GM23338 (cell line): ENCODE measurements at places on chromosomes 4 and X. TPM values are rescaled to one million over a fixed set of nuclear protein-coding genes. Genes with fewer than 3 reads are reported as not detected.

Gene RHOXF2B
- not detected in 2 replicates for total RNA-seq

Gene SSX3
- not detected in 2 replicates for total RNA-seq

Gene F8A1
- 10.8 and 19.0 TPM in 2 replicates for total RNA-seq

Gene RBBP7
- 110 and 111 TPM in 2 replicates for total RNA-seq

Gene ADH1A
- not detected in 2 replicates for total RNA-seq

Gene IL2
- total RNA-seq = not detected in 2 replicates

Gene LIMCH1
- total RNA-seq = 1.5 and 4.4 TPM in 2 replicates

Gene C4orf36
- total RNA-seq = 1.1 TPM in 1 of 2 replicates, not detected in the other

Gene TLR2
- 1.2 and 2.1 TPM in 2 replicates for total RNA-seq

Gene SLC35A2
- total RNA-seq = 16.4 and 17.7 TPM in 2 replicates

Gene NOX1
- not detected in 2 replicates for total RNA-seq

Gene NAP1L3
- 54.7 and 54.9 TPM in 2 replicates for total RNA-seq

Gene SSX4
- total RNA-seq = 0.19 TPM in 1 of 2 replicates, not detected in the other

Gene RASL11B
- total RNA-seq = 97.0 and 100.0 TPM in 2 replicates

Gene GPC4
- total RNA-seq = 183 and 184 TPM in 2 replicates

Gene TCEAL5
- total RNA-seq = 1.8 and 2.0 TPM in 2 replicates

Gene XAGE2
- total RNA-seq = not detected in 2 replicates

Gene SLC10A6
- not detected in 2 replicates for total RNA-seq

Gene HTR2C
- 2.4 and 2.7 TPM in 2 replicates for total RNA-seq
